ENCODE measurements at places on chromosomes 12 and 14.
A peak's percentile ranks its signal among the peaks of the same experiment; 100 is the strongest.

GRCh38 chr14:40694023-40694422 lies 912.7 kb upstream of the LRFN5 start:
- DNase-seq = no peak

- no peak for DNase-seq
Measured at GRCh38 chr14:33985242-33985641, 34.4 kb upstream of the EGLN3 start.

DNA sequence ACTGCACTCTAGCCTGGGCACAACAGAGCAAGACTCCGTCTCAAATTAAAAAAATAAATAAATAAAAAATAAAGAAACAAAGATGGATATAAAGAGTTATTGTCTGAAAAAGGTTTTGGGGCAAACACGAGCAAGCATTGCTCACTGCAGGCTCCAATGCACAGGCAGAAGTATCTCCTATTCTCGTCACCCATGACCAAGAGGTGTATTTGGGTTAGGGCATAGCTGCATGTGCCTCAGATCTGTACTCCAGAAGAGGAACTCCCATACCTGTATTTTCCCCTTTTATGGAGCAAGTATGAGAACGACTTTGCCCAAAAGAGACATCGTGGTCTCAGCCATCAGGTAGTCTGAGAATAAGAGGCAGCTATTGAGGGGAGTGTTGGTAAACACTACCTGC lies 10.2 kb upstream of the TCP11L2 start:
- DNase-seq = no peak

- DNase-seq = no peak
Measured at GRCh38 chr12:91434081-91434480, 251.5 kb upstream of the DCN start.

DNA sequence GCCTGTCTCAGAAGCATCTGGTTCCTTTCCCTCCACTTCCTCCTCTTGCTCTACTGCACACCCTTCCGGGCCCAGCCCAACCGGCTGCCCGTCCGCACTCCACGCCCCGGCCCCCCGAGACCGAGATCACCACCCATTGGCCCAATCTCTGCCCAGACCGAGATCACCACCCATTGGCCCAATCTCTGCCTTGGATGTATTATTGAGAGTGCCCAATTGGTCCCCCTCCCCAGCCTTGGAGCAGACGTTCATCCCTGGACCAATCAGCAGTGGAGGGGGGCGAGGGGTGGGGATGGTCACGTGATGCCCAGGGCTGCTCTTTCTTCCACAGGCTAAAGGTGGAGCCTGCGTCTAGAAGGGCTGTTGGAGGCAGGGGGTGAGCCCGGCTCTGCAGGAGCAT lies 75.6 kb upstream of the TMEM132C start:
- no peak for DNase-seq

- no peak for DNase-seq
Measured at GRCh38 chr12:47193066-47193465, 113.3 kb upstream of the AMIGO2 start.

DNA sequence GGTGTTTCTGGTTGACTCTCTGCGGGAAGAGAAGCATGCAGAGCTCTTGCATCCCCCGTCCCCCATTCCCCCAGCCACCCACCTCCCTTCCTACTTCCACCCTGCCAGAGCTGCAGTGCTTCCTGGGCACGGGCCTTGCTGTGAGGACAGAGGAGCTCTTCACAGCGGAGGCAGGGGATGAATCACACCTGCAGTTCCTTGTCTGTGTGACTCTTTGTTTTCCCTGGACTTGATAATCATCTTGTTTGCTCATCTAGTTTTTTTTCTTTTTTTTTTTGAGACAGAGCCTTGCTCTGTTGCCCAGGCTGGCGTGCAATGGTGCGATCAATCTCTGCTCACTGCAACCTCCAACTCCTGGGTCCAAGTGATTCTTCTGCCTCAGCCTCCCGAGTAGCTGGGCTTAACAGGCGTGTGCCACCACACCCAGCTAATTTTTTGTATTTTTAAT lies 27.8 kb downstream of the ANKRD9 start:
- no peak for DNase-seq

DNA sequence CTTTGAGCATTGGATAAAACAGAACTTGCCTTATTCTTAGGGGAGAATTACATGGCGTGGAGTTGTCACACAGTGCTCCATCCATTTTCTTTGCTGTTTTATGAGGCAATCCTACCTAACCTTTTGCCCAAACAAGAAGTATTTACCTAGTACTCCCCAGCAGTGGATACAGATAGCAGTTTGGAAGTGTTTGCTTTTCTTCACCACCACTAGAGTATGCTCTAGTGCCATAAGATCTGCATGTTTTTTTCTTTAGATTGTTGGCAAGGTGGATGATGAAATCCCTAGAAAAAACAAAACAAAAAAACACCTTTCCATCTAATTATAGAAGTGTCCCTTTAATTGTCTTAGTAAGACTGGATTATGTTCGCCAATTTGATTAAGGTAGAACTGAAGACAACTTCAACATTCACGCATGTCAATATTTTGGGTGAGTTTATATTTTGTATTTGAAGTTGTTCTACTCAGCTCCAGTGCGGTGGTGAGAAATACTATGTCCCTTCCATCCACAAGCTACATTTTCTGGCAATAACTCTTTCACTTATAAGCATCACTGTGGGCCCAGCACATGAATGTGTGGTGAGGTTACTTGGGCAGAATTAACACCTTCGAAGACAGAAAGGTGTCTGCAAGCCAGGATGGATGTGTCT lies 23.6 kb upstream of the TMEM260 start:
- DNase-seq = no peak

DNA sequence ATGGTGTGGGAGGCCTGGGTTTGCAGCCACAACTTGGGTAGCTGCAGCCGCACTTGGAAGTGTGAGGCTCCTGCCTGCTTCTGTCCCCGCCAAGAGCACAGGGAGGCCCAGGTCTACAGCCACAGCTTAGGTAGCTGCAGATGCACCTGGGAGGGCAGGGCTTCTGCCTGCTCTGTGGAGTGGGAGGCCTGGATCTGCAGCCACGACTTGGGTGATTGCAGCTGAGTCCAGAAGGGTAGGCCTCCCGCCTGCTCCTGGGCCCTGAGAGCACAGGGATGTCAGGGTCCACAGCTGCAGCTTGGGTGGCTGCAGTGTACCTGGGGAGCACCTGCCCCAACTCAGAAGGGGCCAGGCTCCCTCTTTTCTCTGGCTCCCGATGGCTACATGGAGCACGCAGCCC lies 287.3 kb downstream of the AEBP2 start:
- no peak for DNase-seq

- peak; percentile 35 for DNase-seq
Measured at GRCh38 chr14:70907996-70908934, 1.0 kb downstream of the PCNX1 start.

- no peak for DNase-seq
Measured at GRCh38 chr12:6193853-6194815, 6.1 kb upstream of the CD9 start.

GRCh38 chr12:108840605-108841332 lies 16.6 kb downstream of the SSH1 start:
- DNase-seq = no peak

DNA sequence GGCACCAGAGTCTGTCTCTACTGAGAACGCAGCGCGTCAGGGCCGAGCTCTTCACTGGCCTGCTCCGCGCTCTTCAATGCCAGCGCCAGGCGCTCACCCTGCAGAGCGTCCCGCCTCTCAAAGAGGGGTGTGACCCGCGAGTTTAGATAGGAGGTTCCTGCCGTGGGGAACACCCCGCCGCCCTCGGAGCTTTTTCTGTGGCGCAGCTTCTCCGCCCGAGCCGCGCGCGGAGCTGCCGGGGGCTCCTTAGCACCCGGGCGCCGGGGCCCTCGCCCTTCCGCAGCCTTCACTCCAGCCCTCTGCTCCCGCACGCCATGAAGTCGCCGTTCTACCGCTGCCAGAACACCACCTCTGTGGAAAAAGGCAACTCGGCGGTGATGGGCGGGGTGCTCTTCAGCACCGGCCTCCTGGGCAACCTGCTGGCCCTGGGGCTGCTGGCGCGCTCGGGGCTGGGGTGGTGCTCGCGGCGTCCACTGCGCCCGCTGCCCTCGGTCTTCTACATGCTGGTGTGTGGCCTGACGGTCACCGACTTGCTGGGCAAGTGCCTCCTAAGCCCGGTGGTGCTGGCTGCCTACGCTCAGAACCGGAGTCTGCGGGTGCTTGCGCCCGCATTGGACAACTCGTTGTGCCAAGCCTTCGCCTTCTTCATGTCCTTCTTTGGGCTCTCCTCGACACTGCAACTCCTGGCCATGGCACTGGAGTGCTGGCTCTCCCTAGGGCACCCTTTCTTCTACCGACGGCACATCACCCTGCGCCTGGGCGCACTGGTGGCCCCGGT lies at the start of gene PTGDR:
PTGDR (plus strand) TSS at position 198 of the 778 bp plus-strand sequence; CDS start at position 315, 117 bp downstream.
- no peak for DNase-seq

GRCh38 chr14:59251811-59252771 lies 63.6 kb downstream of the DAAM1 start:
- DNase-seq = no peak

- no peak for DNase-seq
Measured at GRCh38 chr12:16407346-16407745, 59.9 kb downstream of the MGST1 start.

- DNase-seq = no peak
Measured at GRCh38 chr14:26621364-26621763, 23.5 kb upstream of the NOVA1 start.

GRCh38 chr14:23284654-23285529 lies 1.0 kb downstream of the HOMEZ start:
- no peak for DNase-seq

- no peak for DNase-seq
Measured at GRCh38 chr14:48748151-48748675, 838.0 kb downstream of the RPS29 start.
